A673 (cell line): ENCODE measurements at places on chromosomes 6 and 20. TPM values are rescaled to one million over a fixed set of nuclear protein-coding genes. Genes with fewer than 3 reads are reported as not detected.
A peak's percentile ranks its signal among the peaks of the same experiment; 100 is the strongest.

DNA sequence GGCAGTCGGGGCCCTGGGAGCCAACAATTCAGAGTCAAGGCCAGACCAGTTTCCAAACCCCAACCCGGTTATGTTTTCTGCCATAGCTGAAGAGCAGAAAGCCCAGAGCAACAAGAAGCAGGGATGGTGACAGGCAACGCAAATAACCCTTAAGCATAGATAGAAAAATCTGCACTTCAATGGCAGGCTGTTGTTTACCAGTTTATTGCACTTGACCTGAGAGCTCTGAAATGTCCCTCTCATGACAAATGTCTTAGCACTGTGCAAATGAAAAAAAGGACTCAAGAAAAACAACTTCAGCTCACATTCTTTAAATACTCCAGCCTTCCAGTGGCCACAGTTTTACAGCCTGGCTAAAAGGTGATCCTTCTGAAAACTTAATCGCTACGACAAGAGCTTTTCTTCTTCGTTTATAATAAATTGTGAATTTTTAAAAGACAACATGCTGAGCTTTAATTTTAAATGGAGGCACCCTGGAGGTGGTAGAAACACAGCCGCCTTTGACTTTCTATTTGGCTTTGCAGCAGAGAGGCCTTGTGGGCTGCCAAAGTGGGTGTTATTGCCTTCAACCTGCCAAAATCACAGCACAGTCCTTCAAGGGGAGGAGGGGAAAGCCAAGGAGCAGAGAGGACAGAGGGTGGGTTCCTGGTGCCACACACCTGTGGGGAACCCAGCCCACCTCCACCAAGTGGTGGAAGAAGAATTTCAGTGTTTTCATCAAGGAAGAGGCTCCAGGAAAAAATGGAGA lies 289.5 kb upstream of the CDYL start:
- no peaks in the 10 kb centered on the region for H3K27me3 ChIP-seq
- H3K27ac ChIP-seq: no peak overlapping the region
- no peaks in the 10 kb centered on the region for H3K36me3 ChIP-seq
- DNase-seq: no peak

GRCh38 chr6:142735204-142735603 lies 209.8 kb downstream of the HIVEP2 start:
- H3K36me3 ChIP-seq: no peaks in the 10 kb centered on the region
- no peaks in the 10 kb centered on the region for H3K27me3 ChIP-seq
- H3K4me1 ChIP-seq: peaks cover 5% of the 10 kb centered on the region
- DNase-seq: peak; percentile 28

Gene DSP
- 0.28 and 0.46 TPM in 2 replicates for total RNA-seq

DNA sequence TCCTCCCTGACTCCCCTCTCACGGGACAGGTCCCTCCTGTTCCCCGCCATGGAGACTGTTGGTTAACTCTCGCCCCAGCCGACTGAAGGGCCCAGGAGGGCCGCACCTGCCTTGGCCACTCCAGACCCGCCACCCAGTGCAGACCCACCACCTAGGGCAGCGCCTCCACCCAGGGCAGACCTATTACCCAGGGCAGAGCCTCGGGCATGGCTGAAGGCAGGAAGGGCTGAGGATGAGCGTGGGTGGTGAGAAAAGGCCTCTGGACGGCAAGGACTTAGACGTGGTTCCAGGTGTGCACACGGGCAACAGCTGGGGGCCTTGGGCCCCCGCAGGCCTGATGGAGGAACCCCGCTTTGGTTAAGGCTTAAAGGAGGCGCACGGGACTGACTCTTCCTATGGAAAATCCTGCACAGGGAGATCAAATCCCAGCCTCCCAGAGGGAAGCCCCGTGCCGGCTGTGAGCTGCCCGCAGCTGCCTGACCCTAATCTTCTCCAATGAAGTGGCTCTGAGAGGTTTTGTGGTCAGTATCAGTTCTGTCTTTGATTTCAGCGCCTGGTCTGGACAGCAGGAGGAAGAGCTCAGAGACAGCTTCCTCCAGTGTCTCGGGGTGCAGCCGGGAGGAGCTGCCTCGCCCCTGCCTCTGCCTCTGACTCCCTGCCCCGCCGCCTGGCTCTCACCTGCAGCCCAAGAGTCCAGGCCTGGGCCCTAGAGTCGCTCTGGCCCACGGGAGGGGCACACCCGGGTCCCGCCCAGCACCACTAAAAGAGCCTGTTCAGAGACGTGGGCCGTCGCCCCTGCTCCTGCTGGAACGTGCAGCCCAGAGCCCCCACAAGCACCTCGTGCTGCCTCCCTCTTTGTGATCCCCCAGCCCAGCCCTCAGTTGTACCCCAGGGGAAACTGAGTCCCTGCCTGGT lies 12.1 kb upstream of the CHRNA4 start:
- no peak for DNase-seq
- no peaks in the 10 kb centered on the region for H3K4me1 ChIP-seq
- no peak overlapping the region for H3K27ac ChIP-seq
- H3K36me3 ChIP-seq: no peaks in the 10 kb centered on the region
- peaks cover 49% of the 10 kb centered on the region for H3K27me3 ChIP-seq

GRCh38 chr6:161171207-161171606 lies 102.7 kb downstream of the AGPAT4 start:
- no peak overlapping the region for H3K4me3 ChIP-seq
- no peak overlapping the region for H3K27ac ChIP-seq
- H3K27me3 ChIP-seq: no peaks in the 10 kb centered on the region
- H3K36me3 ChIP-seq: no peaks in the 10 kb centered on the region
- DNase-seq: no peak

- DNase-seq: no peak
- H3K4me1 ChIP-seq: no peaks in the 10 kb centered on the region
- H3K27me3 ChIP-seq: no peaks in the 10 kb centered on the region
- no peak overlapping the region for H3K4me3 ChIP-seq
- no peaks in the 10 kb centered on the region for H3K36me3 ChIP-seq
Observed at GRCh38 chr6:166544296-166544605, 42.2 kb downstream of the RAMACL start.

Gene NKAIN2
- total RNA-seq: 1.2 and 2.2 TPM in 2 replicates

- no peak overlapping the region for H3K4me3 ChIP-seq
- H3K27me3 ChIP-seq: no peaks in the 10 kb centered on the region
- DNase-seq: no peak
- peaks cover 63% of the 10 kb centered on the region for H3K36me3 ChIP-seq
- no peaks in the 10 kb centered on the region for H3K4me1 ChIP-seq
Observed at GRCh38 chr6:89716532-89716931, 78.0 kb upstream of the LYRM2 start.

- DNase-seq: peak; percentile 52
- H3K36me3 ChIP-seq: no peaks in the 10 kb centered on the region
- H3K27ac ChIP-seq: no peak overlapping the region
- no peaks in the 10 kb centered on the region for H3K4me1 ChIP-seq
- H3K4me3 ChIP-seq: no peak overlapping the region
Observed at GRCh38 chr6:63764318-63764916, 128.8 kb downstream of the PHF3 start.

DNA sequence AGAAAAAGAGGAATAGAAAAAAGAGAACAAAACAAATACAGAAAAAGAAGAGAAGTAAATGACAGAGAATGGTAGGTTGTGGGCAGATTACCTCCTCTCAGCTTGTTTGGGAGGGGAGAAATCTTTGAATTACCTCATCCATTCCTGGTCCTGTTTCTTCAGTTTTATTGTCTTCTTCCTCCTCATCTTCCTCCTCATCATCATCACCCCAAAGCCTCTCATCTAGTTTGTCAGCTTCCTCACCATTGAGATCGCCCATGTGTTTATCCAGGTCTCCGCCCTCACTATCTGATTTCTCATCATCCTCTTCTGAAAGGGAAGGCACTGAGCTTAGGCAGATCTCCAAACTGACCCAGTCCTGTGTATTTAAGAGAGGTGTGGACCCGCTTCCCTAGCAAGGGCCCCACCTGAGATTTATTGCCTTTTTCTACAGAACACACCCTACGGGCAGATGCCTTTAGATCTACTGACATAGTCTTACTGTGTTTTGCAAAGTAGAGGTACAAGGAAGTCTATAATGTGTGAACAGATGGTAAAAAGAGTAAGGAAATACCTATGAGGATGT lies 24.2 kb upstream of the LYRM2 start:
- H3K36me3 ChIP-seq: peaks cover 71% of the 10 kb centered on the region
- H3K27me3 ChIP-seq: no peaks in the 10 kb centered on the region
- no peak overlapping the region for H3K27ac ChIP-seq
- H3K4me1 ChIP-seq: peaks cover 9% of the 10 kb centered on the region
